MCF 10A (cell line): ENCODE measurements at places on chromosomes 12 and 14. TPM values are rescaled to one million over a fixed set of nuclear protein-coding genes. Genes with fewer than 3 reads are reported as not detected.

The VIPAS39 gene
- 18.7 and 19.8 TPM in 2 replicates for total RNA-seq

The GPR33 gene
- not detected in 2 replicates for total RNA-seq

The SMIM41 gene
- total RNA-seq = not detected in 2 replicates

The NGB gene
- total RNA-seq = not detected in 2 replicates

The FBLN5 gene
- total RNA-seq = 4.3 and 14.8 TPM in 2 replicates

The ARHGEF40 gene
- total RNA-seq = 3.6 and 6.7 TPM in 2 replicates

The NTF3 gene
- not detected in 2 replicates for total RNA-seq
